ENCODE measurements at places on chromosomes 2 and 18.

DNA sequence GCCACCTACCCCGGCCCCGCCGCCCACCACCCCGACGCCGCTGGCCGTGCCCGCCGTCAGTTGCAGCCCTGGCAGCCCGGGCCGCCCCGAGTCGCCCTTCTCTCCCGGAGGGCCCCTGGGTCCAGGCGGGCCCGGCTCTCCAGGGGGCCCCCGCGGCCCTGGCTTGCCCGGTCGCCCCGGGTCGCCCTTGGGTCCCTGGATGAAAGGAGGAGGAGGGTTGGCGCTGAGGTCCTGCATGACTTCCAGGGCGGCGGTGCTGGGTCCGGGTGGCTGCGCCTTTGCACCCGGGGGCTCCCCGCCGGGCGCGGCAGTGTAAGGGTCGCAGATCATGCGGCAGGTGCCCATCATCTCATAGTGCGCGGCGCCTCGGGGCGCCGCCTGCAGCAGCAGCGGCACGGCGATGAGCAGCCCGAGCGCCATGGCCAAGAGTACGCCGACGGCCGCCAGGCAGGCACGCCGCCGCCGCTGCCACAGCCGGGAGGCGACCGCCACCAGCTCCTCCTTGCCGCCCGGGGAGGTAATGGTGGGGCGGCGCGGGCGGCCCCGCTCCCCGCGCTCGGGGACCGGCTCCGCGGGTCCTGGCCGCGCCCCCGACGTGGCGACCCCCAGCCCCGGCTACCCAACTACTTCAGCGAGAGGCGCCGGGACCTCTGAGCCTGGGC lies 570 bp downstream of the C1QL2 start:
- DNase-seq, result no peak

DNA sequence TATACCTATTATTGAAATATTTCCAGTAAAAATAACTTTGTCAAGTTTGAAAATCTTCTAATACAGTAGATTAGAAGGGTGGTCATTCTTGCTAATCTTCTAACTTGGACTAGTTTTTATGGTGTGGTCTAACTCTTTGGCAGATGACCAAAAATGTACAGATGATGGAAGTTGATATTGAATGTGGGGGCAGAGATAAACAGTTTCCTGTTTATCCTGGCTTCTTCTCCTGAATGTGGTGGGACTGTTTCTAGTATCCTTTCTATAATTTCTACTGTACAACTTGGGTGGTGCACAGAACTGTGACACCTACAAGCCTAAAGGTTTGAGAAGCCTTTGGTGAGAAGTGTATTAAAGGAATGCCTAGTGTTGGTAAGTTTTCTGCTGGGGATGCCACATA lies 178.7 kb downstream of the PDE11A start:
- DNase-seq, result no peak

DNA sequence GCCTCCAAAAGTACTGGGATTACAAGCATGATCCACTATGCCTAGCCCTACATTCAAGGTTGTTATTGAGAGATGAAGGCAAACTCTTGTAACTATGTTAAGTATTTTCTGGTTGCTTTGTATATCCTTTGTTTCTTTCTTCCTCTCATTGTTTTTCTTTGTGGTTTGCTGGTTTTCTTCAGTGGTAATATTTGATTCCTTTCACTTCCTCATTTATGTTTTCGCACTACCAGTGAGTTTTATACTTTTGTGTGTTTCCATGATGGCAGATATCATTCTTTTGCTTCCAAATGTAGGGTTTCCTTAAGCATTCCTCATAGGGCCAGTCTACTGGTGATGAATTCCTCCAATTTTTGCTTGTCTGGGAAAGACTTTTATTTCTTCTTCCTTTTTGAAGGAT lies 90.2 kb downstream of the NCK2 start:
- DNase-seq, result no peak

DNA sequence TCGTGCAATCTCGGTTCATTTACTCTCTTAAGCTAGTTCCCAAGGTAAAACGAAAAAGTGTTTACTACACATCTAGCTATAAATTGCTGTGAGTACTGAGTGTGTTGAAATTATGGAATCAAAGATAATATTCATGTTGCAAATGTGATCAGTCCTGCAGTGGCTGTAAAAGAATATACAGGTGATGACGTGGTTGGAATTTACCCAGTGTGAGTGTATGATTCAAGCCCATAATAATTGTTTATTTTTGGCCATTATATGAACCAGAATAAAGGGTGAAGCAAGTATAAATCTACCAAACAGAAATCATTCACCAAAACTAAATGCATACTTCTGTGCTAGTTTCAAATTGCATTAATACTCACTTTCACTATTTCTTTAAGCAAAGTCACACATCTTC lies 1363.6 kb upstream of the CHAC2 start:
- no peak for DNase-seq

- DNase-seq, result no peak
These were observed 3.0 kb upstream of the TMEM37 start for GRCh38 chr2:119428488-119429224.

GRCh38 chr2:61543062-61543461 lies 4.9 kb upstream of the XPO1 start:
- no peak for DNase-seq

GRCh38 chr2:103268841-103269498 lies 507.1 kb downstream of the TMEM182 start:
- no peak for DNase-seq

DNA sequence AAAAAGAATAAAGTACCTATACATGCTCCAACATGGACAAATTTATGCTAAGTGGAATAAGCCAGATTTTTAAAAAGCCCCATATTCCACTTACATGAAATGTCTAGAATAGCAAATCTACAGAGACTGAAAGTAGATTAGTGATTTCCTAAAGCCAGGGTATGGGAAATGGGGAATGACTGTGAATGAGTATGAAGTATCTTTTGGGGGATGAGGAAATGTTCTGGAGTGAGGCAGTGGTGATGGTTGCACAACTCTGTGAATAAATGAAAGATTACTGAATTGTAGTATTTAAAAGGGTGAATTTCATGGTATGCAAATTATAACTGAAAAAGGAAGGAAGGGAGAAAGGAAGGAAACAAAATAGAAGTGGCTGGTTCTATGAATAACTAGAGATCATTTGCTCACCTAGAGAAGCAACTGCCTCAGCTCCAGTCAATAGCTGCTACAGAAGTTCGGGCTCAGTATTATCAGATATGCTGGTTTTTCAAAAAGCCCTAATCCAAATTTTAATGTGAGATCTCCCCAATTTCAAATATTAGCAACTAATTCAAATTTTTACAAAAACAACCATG lies 39.3 kb downstream of the MAP3K2 start:
- DNase-seq, result peak; percentile 24

- DNase-seq, result no peak
These were observed 734.0 kb upstream of the CDH7 start for GRCh38 chr18:65016631-65017371.

- DNase-seq, result no peak
These were observed 37.9 kb downstream of the USP34 start for GRCh38 chr2:61432990-61433389.

DNA sequence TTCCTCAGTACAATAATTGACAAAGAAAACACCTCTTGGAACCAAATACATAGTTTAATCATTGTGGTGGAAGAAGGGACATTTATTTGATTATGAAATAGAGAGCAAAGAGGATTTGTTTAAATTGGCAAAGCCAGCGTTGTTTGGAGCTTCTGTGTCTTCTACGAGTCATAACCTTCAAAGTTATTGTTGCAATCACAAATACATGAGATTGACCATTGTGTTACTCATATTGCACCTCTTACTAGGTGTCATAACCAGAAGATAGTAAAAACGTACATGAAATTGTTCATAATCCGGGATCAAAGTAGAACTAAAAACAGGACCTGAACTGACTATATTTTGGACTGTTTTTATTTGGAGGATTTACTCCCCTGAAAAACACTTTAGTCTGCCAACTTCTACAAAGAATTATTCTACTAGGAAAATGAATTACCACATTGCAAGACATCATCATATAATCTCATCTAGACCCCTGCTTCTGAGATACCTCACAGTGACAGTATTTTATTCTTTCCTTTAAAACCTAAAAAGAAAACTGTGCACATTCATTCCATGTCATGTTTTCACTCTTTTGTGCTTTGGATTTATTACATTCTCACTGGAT lies 151.7 kb upstream of the KLF7 start:
- DNase-seq, result peak; percentile 64

- DNase-seq, result no peak
These were observed 45.7 kb downstream of the RPL31 start for GRCh38 chr2:101047774-101048173.

GRCh38 chr2:88568179-88568578 lies 59.1 kb downstream of the EIF2AK3 start:
- DNase-seq, result no peak

DNA sequence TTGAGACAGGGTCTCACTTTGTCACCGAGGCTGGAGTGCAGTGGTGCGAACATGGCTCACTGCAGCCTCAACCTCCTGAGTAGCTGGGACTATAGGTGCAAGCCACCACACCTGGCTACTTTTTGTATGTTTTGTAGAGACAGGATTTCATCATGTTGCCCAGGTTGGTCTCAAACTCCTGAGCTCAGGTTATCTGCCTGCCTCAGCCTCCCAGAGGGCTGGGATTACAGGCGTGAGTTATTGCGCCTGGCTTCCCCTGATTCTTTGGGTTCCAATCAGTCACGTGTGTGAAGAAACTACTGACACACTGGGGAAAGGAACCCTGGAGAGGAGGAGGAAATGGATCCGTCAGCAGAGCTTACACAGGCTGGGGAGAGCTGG lies 22.3 kb upstream of the RAB10 start:
- DNase-seq, result no peak

GRCh38 chr18:44625386-44625785 lies 55.3 kb upstream of the SETBP1 start:
- DNase-seq, result no peak

- DNase-seq, result no peak
These were observed 191.4 kb downstream of the NYAP2 start for GRCh38 chr2:225590932-225591331.

- DNase-seq, result no peak
These were observed 65.5 kb downstream of the SPP2 start for GRCh38 chr2:234116010-234116409.

GRCh38 chr18:35030277-35030989 lies 10.8 kb upstream of the MAPRE2 start:
- DNase-seq, result no peak

DNA sequence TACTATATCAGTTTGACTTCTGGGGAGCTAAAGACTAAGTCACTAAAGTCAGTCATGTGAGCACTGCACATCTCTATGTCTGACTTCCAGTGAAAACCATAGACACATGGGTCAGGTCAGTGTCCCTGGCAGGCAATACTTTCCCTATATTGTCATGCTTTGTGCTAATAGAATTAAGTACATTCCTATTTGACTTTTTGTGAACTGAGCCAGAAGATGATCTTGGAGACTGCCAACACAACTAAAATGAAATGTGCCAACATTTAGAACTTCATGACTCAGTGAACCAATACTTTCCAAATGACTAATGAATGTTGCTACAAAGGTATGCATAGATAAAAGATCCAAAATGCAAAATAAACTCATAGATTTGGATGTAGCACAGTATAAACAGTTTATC lies 820.8 kb upstream of the FAM98A start:
- no peak for DNase-seq

GRCh38 chr2:199419428-199419827 lies 38.3 kb downstream of the SATB2 start:
- DNase-seq, result no peak
